Gastroesophageal sphincter (tissue), 4 donors: ENCODE measurements at places on chromosomes 5 and 9.
A peak's percentile ranks its signal among the peaks of the same experiment; 100 is the strongest.

DNA sequence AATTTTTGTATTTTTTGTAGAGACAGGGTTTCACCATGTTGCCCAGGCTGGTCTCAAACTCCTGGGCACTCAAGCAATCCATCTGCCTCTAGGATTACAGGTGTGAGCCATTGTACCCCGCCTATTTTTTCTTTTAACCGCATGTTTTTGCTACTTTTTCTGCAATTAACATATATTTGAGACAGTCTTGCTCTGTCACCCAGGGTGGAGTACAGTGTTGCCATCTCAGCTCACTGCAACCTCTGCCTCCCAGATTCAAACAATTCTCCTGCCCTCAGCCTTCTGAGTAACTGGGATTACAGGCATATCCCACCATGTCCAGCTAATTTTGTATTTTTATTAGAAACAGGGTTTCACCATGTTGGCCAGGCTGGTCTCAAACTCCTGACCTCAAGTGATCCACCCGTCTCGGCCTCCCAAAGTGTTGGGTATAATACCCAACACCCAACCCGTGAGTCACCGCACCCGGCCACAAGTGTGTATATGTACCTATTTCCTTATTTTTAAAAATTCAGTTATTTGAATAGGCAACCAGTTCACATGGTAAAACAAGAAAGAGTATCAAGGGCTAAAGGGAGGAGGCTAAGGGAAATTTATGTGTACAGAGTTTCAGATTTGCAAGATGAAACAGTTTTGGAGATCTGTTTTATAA is 13.3 kb downstream of the PHAX start:
- ATAC-seq = no peak

DNA sequence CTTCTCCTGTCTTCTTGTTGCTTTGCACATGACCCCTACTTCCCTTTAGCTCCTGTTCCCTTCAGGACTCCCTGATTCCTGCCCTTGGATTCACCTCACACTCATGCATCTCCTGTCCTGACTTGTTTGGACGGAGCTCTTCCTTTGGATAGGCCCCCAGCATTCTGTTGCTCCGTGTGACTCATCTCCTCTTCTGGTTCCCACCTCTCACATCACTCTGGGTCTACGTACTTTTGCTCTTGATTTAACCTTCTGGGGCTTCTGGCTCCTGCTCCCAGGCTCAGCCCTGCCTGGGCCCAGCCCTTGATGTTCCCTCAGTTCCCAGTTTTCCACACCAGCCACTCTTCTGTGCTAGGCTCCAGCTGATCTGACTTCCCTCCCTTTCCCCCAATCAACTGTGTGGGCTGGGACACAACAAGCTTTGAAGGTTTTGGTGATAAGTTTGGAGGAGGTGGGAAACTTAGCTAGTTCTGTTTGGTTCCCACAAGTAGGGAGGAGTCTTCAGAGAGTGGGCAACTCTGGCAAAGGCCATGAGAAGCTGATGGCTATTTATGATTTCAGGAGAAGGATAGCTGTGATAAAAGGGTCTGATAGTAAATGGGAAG is 331.5 kb downstream of the ARHGEF28 start:
- ATAC-seq = no peak

- ATAC-seq = no peak
These were observed 173.7 kb upstream of the ANKRD55 start for GRCh38 chr5:56406838-56407237.

- no peak for ATAC-seq
These were observed 166.1 kb downstream of the CACNA1B start for GRCh38 chr9:138043411-138044345.

DNA sequence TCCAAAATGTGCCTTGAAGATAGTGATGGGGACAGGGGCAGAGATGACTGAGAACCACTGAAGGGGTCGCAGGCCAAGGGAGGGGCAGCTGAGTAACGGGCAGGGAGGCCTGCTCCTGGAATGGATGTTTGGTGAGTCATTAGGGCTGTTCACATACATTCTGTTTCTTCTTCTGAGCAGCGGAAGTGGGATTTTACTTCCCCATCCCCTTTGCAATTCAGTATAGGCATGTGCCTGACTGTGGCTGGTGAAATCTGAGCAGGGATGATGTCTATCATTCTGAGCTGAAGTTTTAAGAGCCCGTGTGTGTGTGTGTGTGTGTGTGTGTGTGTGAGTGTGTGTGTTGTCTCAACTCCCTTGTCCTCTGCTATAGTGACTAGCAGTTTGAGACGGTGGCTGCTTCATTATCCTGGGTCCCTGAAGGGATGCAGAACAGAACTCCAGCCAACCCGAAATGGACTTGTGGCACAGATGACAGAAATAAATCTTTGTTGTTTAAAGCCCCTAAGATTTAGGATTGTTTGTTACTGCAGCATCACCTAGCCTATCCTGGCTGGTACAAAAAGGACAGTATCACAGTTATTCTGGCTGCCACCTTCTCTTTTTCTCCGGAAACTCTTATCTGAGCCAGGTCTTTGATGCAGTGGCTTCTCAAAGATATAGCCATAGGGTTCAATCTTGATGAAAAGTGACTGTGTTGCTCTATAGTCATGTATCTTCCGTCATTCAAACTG is 29.2 kb upstream of the TGFBI start:
- peak; percentile 54 for ATAC-seq

- ATAC-seq = no peak
These were observed 66.8 kb upstream of the ABL1 start for GRCh38 chr9:130768265-130768664.
